ENCODE measurements at places on chromosomes 12 and 14. TPM values are rescaled to one million over a fixed set of nuclear protein-coding genes. Genes with fewer than 3 reads are reported as not detected.

Gene BMP4
- total RNA-seq, result 162 TPM

Gene OR9K2
- total RNA-seq, result not detected

Gene PROX2
- total RNA-seq, result not detected

Gene FGD4
- 63.8 TPM for total RNA-seq

Gene OASL
- 0.34 TPM for total RNA-seq

Gene FGF23
- total RNA-seq, result not detected
